Dermis lymphatic vessel endothelial cell (primary cell): ENCODE measurements at places on chromosomes 5 and 9. TPM values are rescaled to one million over a fixed set of nuclear protein-coding genes. Genes with fewer than 3 reads are reported as not detected.

ADRA1B gene
- total RNA-seq, result 0.11 TPM in 1 of 2 replicates, not detected in the other

PRDM9 gene
- total RNA-seq, result not detected in 2 replicates

FAM221B gene
- total RNA-seq, result not detected in 2 replicates

NUTM2F gene
- not detected in 2 replicates for total RNA-seq

MARCHF11 gene
- total RNA-seq, result not detected in 2 replicates

FSTL4 gene
- 0.17 and 0.33 TPM in 2 replicates for total RNA-seq

SHOC1 gene
- not detected in 2 replicates for total RNA-seq

PCDHB5 gene
- total RNA-seq, result 0.43 and 0.87 TPM in 2 replicates

PCDHA2 gene
- under 0.01 TPM in 1 of 2 replicates, not detected in the other for total RNA-seq

MINAR2 gene
- total RNA-seq, result not detected in 2 replicates

IFNE gene
- under 0.01 TPM in 1 of 2 replicates, not detected in the other for total RNA-seq

PCDHB4 gene
- 0.09 and 0.22 TPM in 2 replicates for total RNA-seq

SLIT3 gene
- under 0.01 TPM in 1 of 2 replicates, not detected in the other for total RNA-seq

GOLGA2 gene
- 41.5 and 57.9 TPM in 2 replicates for total RNA-seq

TAF11L10 gene
- total RNA-seq, result not detected in 2 replicates

MEIKIN gene
- not detected in 2 replicates for total RNA-seq

ANKRD18A gene
- total RNA-seq, result not detected in 2 replicates

DMRT3 gene
- total RNA-seq, result not detected in 2 replicates

PCDHB13 gene
- 1.1 and 1.3 TPM in 2 replicates for total RNA-seq

IRF1 gene
- 16.8 and 23.5 TPM in 2 replicates for total RNA-seq

TMEFF1 gene
- 9.3 and 12.0 TPM in 2 replicates for total RNA-seq

WDR31 gene
- 0.52 and 0.54 TPM in 2 replicates for total RNA-seq

SHC3 gene
- total RNA-seq, result 0.17 and 0.33 TPM in 2 replicates
